ENCODE measurements at places on chromosomes 5 and 9.

DNA sequence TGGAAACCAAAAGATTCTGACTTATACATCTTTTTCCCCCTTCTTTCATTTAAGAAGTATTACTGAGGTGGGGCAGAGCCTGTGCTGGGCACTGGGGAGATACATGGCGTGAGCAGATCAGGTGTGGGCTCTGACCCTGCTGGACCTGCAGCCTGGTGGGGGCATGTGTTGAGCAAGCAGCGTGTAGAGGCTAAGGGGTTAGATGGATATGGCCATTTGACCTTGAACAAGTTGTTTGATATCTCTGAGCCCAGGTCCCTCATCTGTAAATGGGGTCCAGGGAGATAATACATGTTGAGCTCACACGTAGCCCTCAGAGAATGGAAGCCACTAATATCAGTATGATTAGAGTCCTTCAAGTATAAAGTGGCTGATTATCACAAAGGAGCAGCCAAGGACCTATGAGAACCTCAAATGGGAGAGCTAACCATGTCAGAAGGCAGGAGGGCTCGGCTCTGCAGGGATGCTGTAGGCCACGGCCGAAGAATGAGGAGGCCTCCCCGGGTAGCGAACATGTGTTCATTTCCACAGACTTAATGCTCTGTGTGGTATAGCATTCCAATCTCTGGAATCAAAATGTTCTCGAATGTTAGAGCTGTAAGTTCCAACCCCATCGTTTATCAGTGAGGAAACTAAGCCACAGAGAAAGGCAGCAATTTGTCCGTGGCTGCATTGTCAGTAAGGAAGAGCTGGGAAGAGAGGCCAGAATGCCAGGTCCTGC lies 15.4 kb upstream of the ANGPTL2 start:
- no peak overlapping the region for H3K27ac ChIP-seq
- no peak for DNase-seq
- H3K27me3 ChIP-seq = peaks cover 9% of the 10 kb centered on the region

DNA sequence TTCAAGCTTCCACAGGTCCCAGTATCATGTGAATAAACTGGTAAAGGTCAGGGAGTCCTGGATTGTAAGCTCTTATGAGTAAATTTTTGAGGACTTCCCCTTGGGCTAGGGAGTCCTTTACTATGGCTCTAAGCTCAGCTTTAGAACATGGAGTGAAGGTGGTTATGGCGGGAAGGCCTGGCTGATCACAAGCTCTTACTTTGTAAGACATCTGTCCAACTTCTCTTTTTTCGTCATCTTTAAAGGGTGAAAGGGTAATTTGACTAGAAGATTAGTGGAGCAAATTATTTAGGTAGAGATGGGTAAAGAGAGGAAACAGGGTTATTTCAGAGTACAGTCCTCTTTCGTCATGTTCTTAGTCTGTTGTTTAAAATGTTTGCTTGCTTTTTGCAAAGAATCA lies 155.4 kb downstream of the AOPEP start:
- DNase-seq = no peak
- H3K27me3 ChIP-seq = no peaks in the 10 kb centered on the region
- no peak overlapping the region for H3K27ac ChIP-seq
- no peak overlapping the region for H3K4me3 ChIP-seq

DNA sequence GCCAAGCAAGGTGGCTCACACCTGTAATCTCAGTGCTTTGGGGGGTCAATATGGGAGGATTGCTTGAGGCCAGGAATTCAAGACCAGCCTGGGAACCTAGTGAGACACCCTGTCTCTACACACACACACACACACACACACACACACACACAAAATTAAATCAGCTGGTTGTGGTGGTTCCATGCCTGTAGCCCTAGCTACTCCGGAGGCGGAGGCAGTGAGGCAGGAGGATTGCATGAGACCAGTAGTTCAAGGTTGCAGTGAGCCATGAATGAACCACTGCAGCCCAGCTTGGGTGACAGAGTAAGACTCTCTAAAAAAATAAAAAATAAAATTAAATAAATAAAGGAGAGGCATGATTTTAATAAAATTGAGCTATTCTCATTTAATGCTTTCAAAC lies 13.1 kb downstream of the CEMIP2 start:
- no peak for DNase-seq
- no peak overlapping the region for H3K4me3 ChIP-seq
- H3K4me1 ChIP-seq = peaks cover 18% of the 10 kb centered on the region
- no peaks in the 10 kb centered on the region for H3K36me3 ChIP-seq
- no peak overlapping the region for H3K27ac ChIP-seq

DNA sequence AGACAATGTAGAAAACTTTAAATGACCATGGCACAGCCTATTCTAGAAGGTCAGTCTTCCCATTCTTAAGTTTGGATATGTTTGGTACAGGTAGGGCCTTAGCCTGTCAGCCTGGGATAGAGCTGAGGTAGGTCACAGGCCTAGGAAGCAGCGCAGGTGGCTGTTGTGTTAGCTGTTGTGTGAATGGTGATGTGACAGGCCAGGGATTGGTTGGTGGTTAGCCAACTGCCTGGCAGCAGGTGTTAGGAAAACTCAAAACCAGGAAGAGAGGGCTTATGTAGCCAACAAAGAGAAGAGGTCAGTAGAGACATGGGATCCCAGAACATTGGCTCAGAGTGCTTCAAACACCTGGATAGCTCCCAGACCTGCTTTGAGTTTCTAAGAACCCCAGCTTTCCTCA lies 84.2 kb downstream of the FBXO38 start:
- no peak overlapping the region for H3K27ac ChIP-seq
- no peaks in the 10 kb centered on the region for H3K27me3 ChIP-seq
- H3K4me1 ChIP-seq = no peaks in the 10 kb centered on the region
- no peak overlapping the region for H3K4me3 ChIP-seq
- H3K36me3 ChIP-seq = no peaks in the 10 kb centered on the region

- H3K27me3 ChIP-seq = no peaks in the 10 kb centered on the region
- H3K4me1 ChIP-seq = no peaks in the 10 kb centered on the region
- no peaks in the 10 kb centered on the region for H3K36me3 ChIP-seq
- DNase-seq = no peak
Observed at GRCh38 chr5:78964889-78965288, 20.2 kb downstream of the ARSB start.

DNA sequence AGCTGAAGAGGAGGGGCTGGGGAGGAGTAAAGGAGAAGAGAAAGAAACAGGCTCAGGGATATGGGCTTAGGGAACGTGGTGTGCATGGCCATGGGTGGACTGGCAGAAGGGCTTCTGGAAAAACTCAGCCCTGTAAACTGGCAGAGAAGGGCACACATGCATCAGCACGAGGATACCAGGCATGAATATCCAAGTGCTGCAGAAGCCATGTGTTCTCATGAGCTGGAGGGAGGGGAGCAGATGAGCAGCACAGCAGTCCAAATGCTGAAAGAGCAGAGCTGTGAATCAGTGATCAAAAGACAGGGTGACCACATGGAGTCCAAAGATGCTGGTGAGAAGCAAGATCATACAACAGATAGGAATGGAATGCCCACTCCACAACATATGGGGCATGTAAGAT lies 72.3 kb downstream of the SEMA5A start:
- H3K27ac ChIP-seq = no peak overlapping the region
- no peak overlapping the region for H3K4me3 ChIP-seq
- no peak for DNase-seq
- no peaks in the 10 kb centered on the region for H3K27me3 ChIP-seq
- no peaks in the 10 kb centered on the region for H3K36me3 ChIP-seq

- no peaks in the 10 kb centered on the region for H3K36me3 ChIP-seq
- peaks cover 3% of the 10 kb centered on the region for H3K27me3 ChIP-seq
- H3K27ac ChIP-seq = no peak overlapping the region
- no peaks in the 10 kb centered on the region for H3K4me1 ChIP-seq
- no peak for DNase-seq
- H3K4me3 ChIP-seq = no peak overlapping the region
Observed at GRCh38 chr5:67409126-67409777, 212.7 kb upstream of the CD180 start.

- peaks cover 25% of the 10 kb centered on the region for H3K4me1 ChIP-seq
- H3K4me3 ChIP-seq = no peak overlapping the region
- no peak overlapping the region for H3K27ac ChIP-seq
- H3K36me3 ChIP-seq = no peaks in the 10 kb centered on the region
Observed at GRCh38 chr5:175489693-175490443, 11.5 kb downstream of the SFXN1 start.

DNA sequence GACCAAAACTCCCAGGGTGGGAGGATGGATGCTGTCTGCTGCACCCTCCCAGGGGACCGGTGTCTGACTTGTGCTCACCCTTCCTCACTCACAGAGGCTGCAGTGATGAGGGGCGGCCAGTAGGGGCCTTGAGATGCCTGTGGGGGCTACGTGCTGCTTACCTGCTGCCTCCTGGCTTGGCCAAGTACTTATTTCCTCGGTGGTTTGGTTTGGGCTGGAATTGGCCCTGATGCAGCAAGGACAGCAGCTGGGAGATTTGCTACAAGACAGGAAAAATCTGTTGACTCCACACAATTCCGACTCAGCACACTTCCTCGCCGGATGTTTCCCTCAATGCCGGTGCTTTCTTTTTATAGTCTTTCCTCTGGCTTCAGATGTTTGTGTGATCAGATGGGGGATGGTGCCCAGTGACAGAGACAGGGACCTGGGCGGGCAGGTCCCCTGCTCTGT lies 6.6 kb downstream of the PCDH12 start:
- H3K27ac ChIP-seq = no peak overlapping the region
- H3K36me3 ChIP-seq = no peaks in the 10 kb centered on the region
- H3K27me3 ChIP-seq = no peaks in the 10 kb centered on the region
- H3K4me3 ChIP-seq = no peak overlapping the region
- H3K4me1 ChIP-seq = peaks cover 2% of the 10 kb centered on the region

Measured in T-cell (primary cell).